ENCODE measurements at places on chromosomes 3 and 15.

- peak; percentile 84 for DNase-seq
Measured at GRCh38 chr3:134846911-134847317, 51.9 kb downstream of the EPHB1 start.

DNA sequence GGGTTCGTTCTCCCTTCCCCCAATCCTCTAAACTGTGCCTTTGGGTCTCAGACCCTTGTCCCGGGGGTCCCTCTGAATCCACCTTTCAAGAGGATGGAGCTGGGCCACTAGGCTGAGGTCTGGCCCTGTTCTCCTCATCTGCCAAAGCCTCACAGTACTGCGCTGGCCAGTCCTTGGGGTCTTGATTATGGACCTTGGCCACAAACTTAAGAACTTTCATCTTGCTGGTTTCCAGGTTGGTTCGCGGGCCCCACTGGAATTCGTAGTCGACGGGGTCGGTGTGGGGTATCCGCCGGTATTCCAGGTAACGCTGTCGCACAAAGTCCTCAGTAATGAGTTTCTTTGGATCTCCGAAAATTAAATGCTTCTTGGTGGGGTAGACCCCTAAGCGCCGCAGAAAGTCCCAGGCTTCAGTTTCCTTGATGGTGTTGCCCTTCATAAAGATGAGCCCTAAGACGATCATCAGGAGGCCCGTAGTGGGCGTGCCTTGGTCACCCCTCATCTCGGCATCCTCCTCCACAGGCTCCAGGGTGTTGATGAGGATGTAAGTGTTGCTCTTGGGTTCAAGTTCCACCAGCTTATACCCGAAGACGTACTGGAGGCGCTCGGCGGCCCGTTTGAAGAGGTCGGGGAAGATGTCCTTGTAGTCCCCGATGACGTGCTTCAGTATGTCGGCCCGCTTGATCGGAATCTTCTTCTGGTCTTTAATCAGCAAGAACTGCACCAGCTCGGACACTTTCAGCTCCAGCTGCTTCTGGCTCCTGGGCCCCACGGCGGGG, 727 bp downstream of the NSMCE3 start:
- DNase-seq, result peak; percentile 29

DNA sequence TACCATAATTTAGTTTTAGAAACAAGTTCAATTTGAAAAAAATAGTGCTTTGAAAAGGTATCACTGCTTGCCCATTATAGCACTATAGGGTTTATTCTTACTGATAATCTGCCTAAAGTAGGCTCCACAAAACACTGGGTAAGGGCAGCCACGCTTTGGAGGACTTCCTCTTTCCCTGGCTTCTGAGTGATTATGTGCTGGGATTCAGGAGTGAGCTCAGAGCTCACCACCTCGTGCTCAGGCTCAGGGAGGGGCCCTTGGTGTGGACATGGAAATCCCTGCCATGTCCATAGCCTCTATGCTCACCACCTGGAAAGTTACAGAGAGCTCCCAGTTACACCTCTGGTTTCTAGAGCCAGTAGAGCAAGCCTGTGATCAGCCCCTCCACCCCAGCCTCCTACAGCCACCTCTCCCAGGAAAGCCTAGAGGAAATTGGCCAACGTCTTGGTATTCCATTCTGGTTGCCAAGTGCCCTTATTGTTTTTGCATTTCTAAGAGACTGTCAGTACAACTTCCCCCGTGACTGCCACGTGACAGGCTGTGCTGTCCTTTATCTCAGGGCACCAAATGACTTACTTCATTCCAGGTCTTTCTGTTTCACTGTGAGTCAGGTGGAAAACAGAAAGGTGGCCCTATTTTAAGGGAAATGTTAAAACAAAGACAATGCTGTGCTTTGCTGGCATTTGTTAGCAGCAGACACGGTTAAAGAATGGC, 316.0 kb downstream of the RORA start:
- no peak for DNase-seq

GRCh38 chr15:59190291-59190690, 16.4 kb upstream of the LDHAL6B start:
- no peak for DNase-seq

GRCh38 chr3:107117922-107118536, 259.2 kb upstream of the CCDC54 start:
- peak; percentile 85 for DNase-seq

DNA sequence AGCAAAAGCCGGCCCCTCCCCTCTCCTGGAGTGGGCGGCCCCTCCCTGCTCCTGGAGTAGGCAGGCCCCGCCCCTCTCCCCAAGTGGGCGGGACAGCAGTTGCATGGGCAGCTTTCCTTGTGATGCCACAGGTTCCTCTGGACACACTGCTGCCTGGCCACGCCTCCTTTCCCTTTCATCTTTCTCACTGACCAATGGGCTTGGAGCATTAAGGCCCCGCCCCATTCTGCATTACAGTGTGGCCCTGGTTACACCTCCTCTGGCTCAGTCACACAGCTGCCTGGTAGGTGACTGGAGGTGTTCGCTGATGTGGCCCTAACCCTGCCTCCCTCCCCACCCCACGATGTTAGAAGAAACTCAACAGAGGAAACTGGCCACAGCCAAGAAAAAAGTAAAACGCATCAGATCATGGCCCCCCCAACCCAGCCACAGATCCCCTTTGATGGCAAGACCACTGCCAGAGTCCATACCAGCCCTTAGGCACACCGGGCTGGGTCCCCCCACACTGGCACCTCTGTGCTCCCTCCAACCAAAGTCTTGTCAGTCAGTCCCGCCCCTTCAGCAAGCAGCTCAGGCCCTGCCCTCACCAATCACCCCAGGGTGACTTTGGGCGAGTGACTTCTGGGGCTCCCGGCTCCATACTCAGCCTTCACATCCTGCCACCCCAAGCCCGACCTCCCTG, 84.3 kb downstream of the ADAMTS7 start:
- DNase-seq, result no peak

DNA sequence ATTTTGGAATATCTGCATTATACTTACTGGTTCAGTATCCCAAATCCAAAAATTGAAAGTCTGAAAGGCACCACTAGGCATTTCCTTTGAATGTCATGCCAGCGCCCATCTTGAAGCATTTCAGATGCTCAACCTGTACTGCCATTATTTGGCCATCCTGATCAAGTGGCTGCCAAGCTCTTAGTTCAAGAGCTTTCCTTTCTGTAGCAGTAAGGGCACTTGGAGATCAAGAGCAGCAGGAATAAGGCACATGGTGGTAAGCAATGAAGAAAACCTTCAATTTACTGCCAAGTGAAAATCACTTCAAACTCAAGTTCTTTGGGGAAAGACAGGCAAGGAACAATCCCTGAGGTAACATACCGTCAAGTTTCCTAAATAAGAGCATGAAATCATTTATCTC, 10.0 kb downstream of the RHOA start:
- no peak for DNase-seq

GRCh38 chr3:184683234-184683633, 28.6 kb downstream of the MAGEF1 start:
- DNase-seq, result no peak

DNA sequence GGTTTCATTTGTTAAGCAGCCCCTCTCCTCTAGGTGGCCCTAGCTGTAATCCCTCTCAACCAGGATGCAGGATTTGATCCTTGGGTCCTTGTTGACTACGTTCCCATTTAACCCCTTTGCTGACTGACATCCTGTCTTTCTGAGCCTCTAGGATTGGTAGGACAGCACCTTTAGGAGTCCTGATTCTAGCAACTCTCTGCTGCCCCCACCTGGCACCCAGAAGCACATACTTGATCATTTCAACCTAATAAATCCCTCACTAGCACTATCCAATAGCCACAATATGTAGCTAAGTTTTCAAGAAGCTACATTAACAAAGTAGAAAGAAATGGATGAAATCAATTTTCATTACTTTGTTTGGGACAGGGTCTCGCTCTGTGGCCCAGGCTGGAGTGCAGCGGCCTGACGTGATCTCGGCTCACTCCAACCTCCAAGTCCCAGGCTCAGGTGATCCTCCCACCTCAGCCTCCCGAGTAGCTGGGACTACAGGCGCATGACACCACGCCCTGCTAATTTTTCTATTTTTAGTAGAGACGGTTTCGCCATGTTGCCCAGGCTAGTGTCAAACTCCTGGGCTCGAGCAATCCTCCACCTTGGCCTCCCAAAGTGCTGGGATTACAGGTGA, 28.3 kb downstream of the RSL24D1 start:
- peak; percentile 63 for DNase-seq

- no peak for DNase-seq
Measured at GRCh38 chr15:72562386-72562785, 88.3 kb downstream of the ARIH1 start.

- no peak for DNase-seq
Measured at GRCh38 chr3:128884992-128885391, 5.6 kb downstream of the ACAD9 start.

DNA sequence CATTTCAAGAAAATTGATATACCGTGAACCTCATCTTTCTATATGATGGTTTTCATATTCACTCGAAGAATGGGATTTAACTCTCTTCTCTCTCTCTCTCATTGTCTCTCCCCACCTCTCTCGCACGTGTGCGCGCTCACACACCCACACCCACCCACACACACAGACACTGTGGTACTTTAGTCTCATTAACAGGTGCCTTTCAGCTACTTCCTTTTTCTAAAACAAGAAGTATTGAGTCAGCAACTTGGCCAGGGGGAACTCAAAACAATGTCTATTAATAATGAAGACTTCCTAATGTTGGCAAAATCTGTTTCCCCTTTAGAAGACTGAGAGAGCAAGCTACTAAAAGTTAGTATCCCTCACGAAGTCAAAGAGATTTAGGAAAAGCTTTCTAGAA, 150.7 kb downstream of the TMCO5A start:
- no peak for DNase-seq

GRCh38 chr3:172142051-172142863, 102.9 kb downstream of the FNDC3B start:
- peak; percentile 69 for DNase-seq

DNA sequence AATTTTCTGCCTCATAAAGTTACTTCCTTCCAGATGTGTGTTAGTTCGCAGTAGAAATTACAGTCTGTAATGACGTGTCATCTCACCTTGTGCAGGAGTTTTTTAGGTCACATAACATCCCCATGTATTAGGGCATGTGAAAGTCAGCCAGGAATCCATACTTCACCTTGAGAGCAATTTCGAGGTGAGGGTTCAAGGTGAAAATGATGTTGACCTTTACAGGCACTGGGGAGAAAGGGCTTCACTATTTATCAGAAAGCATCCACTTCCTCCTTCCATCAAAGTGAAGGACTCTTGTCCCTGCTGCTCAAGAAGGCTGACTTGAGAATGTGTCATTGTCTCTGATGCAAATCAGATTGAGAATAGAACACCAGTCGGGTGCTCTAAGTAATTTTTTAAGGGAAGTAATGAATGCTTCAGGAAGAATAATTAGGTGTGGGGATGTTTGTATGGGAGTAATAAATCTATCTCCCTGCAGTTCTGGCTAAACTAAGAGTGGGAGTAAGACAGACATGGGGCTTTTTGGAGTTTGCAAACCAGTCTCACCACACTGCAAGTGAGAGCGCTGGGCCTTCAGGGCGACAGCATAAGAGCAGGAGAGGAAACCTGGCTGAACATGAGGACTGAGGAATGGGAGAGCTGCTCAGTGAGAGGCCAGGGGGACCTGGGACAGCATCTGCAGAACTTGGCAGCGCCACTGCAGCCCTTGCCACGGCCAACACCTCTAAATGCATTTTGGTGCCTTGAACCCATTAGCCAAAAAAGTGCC, 85.9 kb upstream of the IL12A start:
- DNase-seq, result no peak

DNA sequence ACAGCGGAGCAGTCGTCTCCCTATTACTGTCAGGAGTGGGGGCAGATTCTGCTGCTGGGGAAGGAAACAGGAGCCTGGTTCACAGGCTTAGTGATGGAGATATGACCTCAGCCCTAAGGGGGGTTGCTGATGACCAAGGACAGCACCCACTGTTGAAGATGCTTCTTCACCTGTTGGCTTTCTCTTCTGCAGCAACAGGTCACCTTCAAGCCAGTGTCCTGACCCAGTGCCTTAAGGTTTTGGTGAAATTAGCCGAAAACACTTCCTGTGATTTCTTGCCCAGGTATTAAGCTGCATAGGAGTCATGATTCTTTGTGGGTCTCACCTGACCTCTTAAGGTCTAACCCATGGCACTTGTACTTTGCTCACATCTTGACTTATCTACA, 14.0 kb downstream of the ATRIP start:
- no peak for DNase-seq

GRCh38 chr15:70876011-70876410, 16.2 kb downstream of the THAP10 start:
- DNase-seq, result no peak

- no peak for DNase-seq
Measured at GRCh38 chr3:7788881-7789280, 712.7 kb upstream of the LMCD1 start.

DNA sequence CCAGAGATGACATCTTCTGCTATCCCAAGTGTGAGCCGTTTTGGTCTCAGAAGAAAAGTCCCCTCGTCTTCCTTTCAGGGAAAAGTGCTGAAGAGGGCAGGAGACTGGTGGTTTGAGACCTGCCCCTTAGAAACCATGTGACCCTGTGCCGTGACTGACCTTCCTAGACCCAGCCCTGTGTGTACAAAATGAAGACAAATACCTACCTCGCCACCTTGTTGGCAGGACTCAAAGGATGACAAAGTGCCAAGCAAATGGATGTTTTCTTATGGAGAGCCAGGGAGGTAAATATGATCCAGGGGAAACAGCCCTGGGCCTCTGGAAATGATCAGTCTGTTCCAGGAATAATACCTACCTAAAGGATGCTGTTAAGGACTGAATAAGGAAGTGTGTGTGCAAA, 41.3 kb downstream of the FAM174B start:
- DNase-seq, result no peak

- DNase-seq, result peak; percentile 40
Measured at GRCh38 chr15:85282504-85283115, 97.8 kb upstream of the AKAP13 start.

GRCh38 chr3:151307131-151307530, 9.5 kb downstream of the GPR87 start:
- no peak for DNase-seq

DNA sequence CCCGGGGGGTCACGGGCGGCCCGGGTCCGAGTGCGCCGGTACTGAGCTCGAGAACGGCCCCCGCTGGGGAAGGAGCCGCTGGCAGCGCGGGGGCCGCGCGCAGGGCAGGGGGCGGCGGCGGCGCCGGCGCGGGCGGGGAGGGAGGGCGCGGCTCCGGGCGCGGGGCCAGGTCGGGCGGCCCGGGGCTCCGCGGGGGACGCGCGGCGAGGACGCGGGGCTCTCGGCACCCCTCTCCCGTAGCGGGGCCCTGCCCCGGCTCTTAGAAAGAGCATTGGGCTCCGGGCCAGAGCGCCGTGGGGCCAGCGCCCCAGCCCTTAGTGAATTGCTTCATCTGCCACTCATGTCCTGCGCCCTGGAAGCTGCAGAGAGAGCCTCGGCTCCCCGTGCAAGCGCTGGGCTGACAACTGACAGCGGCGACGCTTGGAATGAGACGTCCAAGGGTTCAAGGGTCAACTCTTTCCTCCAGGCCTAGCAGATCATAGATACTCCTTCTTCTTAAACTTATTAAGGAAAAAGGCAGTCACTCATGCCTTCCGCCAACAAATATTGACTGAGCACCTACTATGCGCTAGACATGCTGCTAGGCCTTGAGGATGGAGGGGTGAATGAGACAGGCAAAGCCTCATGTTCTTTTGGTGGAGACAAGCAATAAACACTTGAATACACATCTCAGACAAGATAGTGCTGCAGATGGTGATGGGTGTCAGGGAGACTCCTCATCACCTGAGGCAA, 140.8 kb downstream of the SMAD6 start:
- peak; percentile 81 for DNase-seq
